Vagina (tissue), 2 donors: ENCODE measurements at places on chromosomes 6 and 20.

DNA sequence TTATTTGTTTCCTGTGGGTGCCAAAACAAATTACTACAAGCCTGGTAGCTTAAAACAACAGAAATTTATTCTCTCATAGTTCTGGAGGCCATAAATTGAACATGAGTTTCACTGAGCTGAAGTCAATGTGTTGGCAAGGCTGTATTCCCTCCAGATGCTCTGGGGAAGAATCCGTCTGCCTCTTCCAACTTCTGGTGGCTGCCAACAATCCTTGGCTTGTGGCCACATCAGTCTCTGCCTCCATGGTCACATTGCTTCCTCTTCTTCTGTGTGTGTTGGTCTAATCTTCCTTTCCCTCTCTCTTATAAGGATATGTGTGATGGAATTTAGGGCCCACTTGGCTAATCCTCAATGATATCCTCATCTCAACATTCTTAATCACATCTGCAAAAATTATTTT, 92.8 kb upstream of the EPB41L1 start:
- DNase-seq, result no peak

- DNase-seq, result no peak
Measured at GRCh38 chr6:138000941-138001340, 106.3 kb downstream of the PERP start.

GRCh38 chr20:63694584-63695423, 1.6 kb upstream of the TNFRSF6B start:
- no peak for DNase-seq

DNA sequence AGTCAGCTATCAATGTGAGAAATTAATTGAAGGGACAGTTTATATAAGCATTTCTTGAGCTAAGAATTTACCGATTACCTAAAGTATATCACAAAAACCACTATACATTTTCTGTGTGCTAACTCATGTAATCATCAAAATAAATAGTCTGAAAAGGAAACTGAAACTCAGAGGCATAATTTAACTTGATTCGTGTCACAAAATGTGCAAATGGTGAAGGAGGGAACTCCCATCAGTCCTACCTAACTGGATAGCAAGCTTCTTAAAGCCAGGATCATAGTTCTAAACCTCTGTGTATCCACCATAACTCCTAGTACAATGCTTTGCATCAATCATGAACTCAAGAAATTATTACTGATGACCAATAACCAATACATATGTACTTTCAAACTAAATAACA, 91.0 kb downstream of the ASCC3 start:
- no peak for DNase-seq

DNA sequence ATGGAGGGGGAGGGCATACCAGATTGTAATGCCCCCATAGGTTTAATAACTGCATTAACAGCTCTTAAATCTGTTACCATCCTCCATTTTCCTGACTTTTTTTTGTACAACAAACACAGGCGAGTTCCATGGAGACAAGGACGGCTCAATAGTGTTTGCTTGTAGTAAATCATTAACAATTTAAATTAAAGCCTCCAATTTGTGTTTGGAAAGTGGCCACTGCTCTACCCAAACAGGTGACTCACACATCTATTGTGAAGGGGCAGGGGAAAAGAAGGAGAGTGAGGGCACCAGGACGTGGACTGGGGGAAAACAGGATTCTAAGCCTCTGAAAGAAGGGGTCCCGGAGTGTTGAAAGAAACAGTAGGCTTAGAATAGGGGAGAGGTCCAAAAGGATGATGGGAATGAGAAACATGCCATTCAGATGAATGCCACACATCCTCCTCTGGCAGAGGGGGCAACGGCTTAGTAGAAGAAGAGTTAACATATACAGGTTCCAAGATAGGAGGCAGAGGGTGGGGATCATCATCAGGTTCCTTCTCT, 6.9 kb downstream of the GLYATL3 start:
- no peak for DNase-seq

GRCh38 chr6:11093376-11093625, 333 bp upstream of the SMIM13 start:
- no peak for DNase-seq

- DNase-seq, result no peak
Measured at GRCh38 chr20:18650224-18650623, 62.4 kb downstream of the DTD1 start.
